Stimulated activated CD4-positive, alpha-beta T cell treated with anti-CD3 and anti-CD28 coated beads, Interleukin-1b, Interleukin-23, amount 100 ng/mL, for 1 hour (primary cell): ENCODE measurements at places on chromosomes 16 and 17.

DNA sequence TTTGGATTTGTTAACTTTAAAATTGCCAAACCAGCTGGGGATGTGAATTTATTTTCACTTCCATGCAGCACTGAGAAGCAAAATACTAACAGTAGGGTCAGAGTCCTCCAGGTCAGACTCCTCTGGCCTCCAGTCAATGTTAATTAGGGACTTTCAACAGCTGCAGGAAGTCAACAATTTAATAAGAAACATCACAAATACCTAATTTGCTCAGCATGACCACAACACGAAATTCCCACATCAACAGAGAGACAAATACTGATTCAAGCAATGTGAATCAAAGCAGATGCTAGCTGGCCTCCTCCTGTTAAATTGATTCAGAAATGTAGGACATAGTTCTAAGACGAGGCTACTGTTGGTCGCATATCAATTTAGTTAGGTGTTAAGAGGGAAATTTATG is 111.7 kb downstream of the ABCA8 start:
- no peak for DNase-seq

GRCh38 chr16:67884684-67885083 is at the start of gene NRN1L:
TSS of gene NRN1L (plus strand) at chr16:67884885. CDS start at chr16:67884904, 19 bp downstream.
- no peak for DNase-seq

DNA sequence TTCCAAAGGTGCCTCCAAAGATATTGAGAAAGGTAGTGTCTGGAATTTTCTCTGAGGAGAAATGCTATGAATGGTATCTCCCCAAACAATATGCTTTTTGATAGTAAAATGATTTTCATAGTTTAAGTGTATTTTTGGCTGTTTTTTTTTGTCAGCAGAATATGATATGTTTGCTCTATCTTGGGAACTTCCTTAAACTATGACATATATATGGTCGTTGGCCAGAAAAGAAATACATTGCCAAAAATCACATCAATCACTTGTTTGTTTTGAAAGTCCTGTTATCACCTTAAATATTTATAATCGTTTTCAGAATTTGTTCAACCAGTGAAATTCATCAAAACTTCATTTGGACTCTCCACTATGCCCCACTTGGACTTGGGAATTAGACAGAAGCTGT is 816.9 kb downstream of the CDH11 start:
- no peak for DNase-seq

DNA sequence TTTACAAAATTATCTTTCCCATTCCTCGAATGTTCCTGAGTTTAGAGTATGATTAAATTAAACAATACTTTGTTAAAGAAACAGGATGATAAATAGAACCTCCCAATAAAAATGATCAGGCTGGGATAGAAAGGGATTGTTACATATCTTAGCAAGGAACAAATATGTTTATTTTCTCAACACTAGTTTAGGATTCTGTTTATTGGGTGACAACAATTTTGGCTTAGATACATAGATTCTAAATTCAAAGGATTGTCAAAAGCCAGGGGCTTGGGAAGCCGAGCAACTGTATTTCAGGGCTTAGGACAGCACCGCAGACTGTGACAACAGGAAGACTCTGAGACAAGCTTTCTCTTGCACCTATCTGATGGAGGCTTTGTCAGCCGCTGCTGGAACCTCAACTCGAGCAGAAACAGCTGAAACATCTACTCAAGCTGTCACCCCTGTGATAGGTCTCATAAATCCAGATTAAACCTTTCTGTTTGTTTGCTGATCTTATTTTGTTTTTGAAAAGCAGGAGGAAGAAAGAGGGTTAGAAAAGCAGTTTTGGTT is 562.8 kb upstream of the ZFHX3 start:
- no peak for DNase-seq

GRCh38 chr16:83908798-83909197 is 9.9 kb downstream of the MLYCD start:
- no peak for DNase-seq

DNA sequence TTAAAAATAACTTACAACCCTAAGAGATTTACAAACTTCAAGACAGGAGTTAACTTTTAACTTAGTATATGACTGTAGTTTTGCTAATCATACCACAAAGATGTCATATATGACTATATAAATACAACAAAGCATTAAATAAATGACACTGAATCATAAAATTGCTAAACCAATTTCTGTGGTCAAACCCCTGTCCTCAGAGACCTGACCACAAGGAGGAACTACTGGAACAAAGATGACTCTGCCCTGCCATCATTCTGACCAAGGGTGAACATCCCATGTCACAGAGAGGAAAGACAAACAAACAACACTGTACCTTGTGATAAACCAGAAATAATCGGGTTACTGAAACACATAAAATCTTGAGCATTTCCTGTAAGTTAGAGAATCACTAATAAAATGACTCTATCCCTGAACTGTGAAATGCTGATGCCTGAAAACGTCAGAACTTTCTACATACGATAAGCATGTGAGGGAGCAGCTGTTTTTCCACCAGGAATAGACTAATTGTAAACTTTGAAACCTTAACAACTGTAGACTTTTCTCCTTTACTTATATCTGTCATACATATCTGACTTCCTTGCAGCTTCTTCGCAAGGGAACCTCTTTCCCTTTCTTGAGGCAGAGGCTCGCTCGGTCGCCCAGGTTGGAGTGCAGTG is 47.9 kb downstream of the WDR59 start:
- DNase-seq: no peak

DNA sequence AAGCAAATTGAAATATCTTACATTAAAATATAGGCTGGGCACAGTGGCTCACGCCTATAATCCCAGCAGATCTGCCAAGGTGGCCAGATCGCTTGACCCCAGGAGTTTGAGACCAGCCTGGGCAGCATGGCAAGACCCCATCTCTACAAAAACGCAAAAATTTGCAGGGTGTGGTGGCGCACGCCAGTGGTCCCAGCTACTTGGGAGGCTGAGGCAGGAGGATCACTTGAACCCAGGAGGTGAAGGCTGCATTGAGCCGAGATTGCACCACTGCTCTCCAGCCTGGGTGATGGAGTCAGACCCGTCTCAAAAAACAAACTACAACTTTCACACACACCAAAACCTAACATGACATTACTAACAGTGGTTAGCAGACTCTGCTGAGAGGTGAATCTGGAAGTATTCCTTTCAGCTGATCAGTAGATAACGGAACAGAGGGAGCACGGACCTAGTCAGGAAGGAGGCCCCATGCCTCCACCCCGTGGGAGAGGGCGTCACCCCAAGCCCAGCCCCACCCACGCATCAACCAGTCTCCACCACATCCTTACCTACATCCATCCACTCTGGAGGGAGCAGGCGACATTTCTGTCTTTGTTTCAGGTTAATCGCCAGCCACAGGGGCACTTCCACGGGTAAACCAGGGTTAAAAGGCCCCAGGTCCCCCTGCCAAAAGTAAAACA is 1.7 kb downstream of the GINS2 start:
- no peak for DNase-seq

DNA sequence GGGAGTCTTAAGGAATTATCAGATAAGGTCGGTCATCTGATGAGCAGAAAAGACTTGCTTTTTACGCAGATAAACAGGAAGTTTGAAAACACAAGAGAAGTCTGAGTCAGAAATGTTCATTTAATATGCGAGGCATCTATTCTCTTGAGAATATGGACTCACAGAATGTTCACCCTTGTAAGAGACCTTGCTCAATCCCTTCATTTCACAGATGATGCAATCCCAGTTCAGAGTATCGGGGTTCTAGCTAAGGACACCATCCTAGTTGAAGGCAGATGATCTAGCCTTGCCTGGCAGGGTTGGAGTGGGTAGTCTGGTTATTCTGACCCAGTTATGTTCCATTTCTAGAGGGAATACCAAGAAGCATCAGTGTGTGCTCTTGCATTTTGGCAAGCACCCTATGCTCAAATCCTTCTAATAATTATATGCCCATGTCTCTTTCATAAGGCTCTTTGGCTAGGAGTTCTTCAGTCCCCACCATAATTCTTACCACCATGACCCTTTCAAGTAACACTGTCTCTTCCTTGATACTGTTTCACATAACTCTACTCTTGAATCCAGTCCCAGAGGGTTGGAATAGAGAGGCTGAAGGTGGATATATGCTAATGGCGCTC is 42.5 kb downstream of the YPEL2 start:
- no peak for DNase-seq

- no peak for DNase-seq
Observed at GRCh38 chr17:75364078-75364477, 41.4 kb downstream of the GRB2 start.

GRCh38 chr17:74290340-74290739 is 16.3 kb downstream of the DNAI2 start:
- DNase-seq: no peak

DNA sequence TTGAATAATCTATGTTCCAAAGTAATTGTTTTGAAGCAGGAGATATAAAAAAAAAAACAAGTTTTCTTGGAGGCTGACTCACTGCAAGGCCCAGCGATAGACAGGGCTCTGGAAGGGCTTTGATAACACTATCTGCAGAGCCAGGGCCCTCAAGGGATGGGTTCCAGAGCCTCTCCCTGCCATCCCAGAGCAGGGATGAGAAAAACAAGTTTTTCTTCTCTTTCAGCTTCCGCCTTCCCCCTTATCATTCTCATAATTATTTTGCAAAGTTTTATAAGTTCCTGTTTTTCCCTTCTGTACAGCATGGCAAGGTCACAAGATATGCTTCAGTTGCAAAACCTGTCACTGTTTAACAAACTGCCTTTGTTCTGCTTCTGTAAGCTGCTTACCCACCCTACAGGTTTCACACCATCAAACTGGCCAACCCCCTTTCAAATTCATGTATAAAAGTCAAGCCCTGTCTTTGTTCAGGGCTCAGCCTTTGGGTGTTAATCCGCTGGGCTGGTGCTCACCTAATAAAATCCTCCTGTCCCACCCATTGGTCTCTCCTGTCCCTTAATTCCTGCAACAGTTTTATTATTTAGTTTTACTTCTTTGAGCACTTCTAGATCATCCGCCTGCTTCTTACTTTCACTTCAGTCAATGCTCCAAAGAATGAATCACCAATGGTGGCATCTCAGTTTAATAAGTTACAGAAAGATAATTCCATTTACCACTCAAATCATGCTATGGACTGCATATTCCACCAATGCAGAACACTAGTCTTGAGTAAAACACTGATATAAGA is 5.6 kb upstream of the THUMPD1 start:
- DNase-seq: no peak
